ENCODE measurements at places on chromosomes 2 and 18.

- DNase-seq: no peak
Measured at GRCh38 chr2:3587432-3587831, 7.5 kb upstream of the COLEC11 start.

GRCh38 chr2:62184512-62185230 is 11.2 kb upstream of the B3GNT2 start:
- DNase-seq: no peak

GRCh38 chr2:196201229-196202009 is 30.0 kb upstream of the STK17B start:
- peak; percentile 11 for DNase-seq

DNA sequence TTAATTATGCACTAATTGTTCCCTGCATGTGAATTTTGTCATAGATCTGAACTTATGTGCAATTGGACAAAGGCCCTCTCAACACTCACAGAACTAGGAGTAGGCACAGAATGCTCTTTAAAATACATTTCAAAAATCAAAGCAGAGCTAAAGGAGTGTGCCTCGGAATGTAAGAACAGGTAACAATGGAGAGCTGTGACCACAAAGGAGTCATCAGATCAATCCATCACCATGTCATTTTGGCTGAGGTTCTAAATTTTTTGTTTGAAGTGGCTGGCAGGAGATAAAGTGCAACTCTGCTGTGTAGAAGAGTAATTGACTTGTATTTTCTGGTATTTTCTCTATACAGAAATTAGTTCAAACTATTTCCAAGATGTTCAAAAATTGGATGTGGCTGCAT is 155.4 kb downstream of the NRP2 start:
- no peak for DNase-seq

DNA sequence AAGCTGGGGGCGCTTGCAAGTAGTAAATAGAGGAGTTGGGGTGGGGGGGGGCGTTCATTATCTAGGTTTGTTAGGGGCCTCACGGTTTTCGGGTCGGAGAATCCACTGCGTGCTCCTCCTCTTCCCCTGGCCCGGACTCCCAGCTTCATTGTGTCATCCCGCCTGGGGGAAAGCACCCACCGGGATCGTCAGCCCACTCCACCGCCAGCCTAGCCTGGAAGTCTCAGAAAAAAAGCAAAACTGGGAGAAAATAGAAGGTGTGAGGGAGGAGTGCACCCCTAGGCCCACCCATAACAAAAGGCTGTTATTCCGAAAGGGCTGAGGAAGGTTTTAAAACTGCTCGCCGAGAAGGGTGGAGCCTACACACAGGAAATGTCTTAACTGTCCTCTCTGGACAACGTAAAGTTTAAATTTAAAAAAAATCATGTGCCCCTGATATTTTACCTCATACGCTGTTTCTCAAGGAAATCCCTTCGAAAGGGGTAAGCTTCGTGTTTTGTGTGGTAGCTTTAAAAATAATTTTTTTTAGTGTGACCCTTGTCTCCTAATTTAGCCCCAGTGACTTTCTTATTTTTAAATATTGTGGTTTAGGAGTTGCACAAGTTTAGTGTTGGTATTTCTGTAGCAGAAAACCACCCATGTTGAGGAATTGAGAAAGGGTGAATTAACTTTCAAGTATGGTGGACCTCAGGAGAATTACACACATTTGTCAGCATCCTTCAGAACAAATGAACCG is 104.2 kb downstream of the SPTBN1 start:
- DNase-seq: peak; percentile 81

GRCh38 chr2:191302459-191303139 is 57.4 kb downstream of the MYO1B start:
- no peak for DNase-seq

DNA sequence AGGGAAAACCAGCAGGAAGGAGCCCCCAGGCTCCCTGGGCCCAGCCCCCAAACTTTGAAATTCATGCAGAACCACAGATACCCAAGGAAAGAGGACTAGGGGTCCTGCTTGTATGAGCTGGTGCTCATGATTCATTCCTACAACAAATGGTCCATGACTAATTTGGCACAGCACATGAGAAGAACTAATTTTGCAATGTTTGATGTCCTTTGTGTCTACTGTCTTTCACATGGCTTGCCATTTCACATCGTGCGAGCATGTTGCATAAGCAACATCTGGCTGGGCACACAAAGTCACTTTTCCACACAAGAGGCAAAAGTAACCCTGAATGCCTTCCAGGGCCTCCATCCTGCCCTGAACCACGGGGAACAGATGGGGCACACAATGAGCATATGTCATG is 149.6 kb upstream of the APCDD1 start:
- DNase-seq: peak; percentile 93

DNA sequence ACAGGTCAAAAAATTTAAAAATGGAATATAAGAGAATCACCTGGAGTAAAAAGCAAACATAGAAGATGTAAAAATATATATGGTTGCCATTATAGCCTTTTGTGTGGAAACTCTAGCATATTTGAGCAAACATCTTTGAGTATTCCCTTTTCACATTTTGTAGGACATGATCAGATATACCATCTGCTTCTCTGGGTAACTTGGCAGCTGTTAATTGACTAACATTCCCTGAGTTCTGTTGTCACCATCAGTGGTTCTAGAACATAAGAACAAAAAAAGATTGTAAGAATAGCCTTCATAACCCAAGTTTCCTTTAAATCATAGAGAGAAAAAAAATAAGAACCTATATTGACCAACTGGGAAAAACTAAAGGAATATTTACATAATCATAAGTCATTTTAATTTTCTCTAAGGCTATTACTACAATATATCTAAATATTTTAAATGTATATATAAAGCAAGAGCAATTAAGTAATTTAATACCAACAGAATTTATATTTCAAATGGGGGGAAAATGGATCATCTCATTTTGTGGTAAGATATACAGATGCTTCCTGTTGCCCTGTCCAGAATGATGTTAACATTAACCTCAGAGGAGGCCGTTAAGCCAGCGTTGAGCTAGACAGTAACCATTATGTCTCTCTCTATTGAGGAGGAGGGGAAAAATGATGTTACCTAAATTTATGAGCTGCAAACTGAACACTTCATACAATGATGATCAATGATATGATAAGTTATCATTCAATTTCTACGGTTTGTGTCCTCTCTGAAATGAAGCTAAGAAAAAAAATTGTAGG is 9.8 kb upstream of the INO80D start:
- no peak for DNase-seq

- no peak for DNase-seq
Measured at GRCh38 chr2:69483024-69483423, 45.8 kb upstream of the NFU1 start.

- peak; percentile 11 for DNase-seq
Measured at GRCh38 chr2:55384786-55385185, 34.9 kb downstream of the CCDC88A start.

All from fibroblast of gingiva (primary cell).